ENCODE measurements at places on chromosomes 1 and 21. TPM values are rescaled to one million over a fixed set of nuclear protein-coding genes. Genes with fewer than 3 reads are reported as not detected.

CELA2A gene
- not detected for total RNA-seq

REG4 gene
- not detected for total RNA-seq

RIPK4 gene
- total RNA-seq, result not detected

VSIG8 gene
- total RNA-seq, result not detected

MYBPH gene
- not detected for total RNA-seq

SLC16A4 gene
- 3.7 TPM for total RNA-seq

CDC42BPA gene
- 137 TPM for total RNA-seq

CSF3R gene
- 2.0 TPM for total RNA-seq

FMOD gene
- total RNA-seq, result 2.2 TPM

GNAT2 gene
- not detected for total RNA-seq

ADAMTSL4 gene
- total RNA-seq, result 0.25 TPM

IRF6 gene
- 0.25 TPM for total RNA-seq

TEX38 gene
- not detected for total RNA-seq

MROH7 gene
- 0.25 TPM for total RNA-seq

IGSF3 gene
- 118 TPM for total RNA-seq

PDPN gene
- total RNA-seq, result 7.4 TPM
